Mesenchymal stem cell (in vitro differentiated cells and primary cell): ENCODE measurements at places on chromosomes 1 and 21.

DNA sequence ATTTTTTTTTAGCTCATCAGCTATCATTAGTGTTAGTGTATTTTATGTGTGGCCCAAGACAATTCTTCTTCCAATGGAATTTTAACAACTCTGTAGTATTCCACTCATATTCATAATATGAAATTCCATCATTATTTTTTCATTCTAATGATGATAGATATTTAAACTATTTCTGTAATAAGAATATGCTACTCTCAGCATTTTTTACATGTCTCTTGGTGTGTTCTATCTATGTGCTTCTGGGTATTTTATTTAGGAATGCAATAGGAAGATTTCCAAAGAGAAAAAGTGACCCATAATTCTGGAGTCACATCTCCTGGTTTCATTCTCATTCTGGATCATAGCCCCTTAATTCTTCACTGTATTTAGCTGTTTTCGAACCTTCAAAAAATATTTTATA lies 109.5 kb downstream of the LRRC53 start:
- no peaks in the 10 kb centered on the region for H3K27me3 ChIP-seq
- H3K4me3 ChIP-seq = no peak overlapping the region
- H3K36me3 ChIP-seq = no peaks in the 10 kb centered on the region
- H3K27ac ChIP-seq = no peak overlapping the region
- H3K4me1 ChIP-seq = no peaks in the 10 kb centered on the region

DNA sequence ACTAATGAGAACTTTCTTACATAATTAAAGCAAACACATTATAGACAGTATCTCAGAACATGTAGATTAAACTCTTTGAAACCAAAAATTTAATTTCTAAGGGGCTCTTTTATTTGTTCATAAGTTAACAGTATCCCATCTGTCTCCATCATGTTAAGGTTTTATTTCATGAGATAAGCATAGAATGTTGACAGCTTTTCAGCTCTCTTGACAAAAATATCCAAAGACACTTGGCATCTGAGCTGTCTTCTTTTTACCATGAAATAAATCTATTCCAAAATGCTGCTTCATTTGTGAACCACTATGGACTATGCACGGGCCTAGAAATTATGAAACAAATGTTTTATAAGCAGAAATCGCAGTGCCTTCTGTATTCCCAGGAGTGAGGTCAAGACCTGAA lies 45.2 kb downstream of the SCYL3 start:
- DNase-seq = no peak
- H3K27ac ChIP-seq = no peak overlapping the region
- H3K4me3 ChIP-seq = no peak overlapping the region
- no peaks in the 10 kb centered on the region for H3K27me3 ChIP-seq
- no peaks in the 10 kb centered on the region for H3K4me1 ChIP-seq

DNA sequence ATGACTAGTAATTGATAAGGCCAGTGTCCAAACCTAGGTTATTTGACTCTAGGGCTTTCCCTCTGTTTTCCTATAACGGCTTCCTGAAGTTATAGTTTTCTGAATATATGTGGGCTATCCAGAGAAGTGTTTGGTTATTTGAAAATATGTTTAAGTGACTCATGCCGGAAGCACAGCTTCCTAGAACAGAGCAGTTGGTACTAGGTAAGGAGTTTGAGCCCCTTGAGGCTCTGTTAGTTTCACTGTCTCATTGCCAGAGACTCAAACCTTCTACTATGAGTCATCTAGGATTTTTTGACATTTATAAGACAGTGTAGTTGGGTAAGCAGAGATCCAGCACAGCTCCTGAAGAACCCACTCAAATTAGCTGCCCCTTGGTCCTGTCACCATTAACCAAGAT lies 27.1 kb upstream of the LEPR start:
- DNase-seq = peak; percentile 58
- peaks cover 2% of the 10 kb centered on the region for H3K4me1 ChIP-seq
- no peak overlapping the region for H3K4me3 ChIP-seq
- H3K27ac ChIP-seq = peak overlapping the region; percentile 15

- H3K27ac ChIP-seq = peak overlapping the region; percentile 13
- peaks cover 4% of the 10 kb centered on the region for H3K27me3 ChIP-seq
- peaks cover 25% of the 10 kb centered on the region for H3K36me3 ChIP-seq
- H3K4me3 ChIP-seq = no peak overlapping the region
These were observed 3.1 kb downstream of the SMIM1 start for GRCh38 chr1:3775490-3776230.

DNA sequence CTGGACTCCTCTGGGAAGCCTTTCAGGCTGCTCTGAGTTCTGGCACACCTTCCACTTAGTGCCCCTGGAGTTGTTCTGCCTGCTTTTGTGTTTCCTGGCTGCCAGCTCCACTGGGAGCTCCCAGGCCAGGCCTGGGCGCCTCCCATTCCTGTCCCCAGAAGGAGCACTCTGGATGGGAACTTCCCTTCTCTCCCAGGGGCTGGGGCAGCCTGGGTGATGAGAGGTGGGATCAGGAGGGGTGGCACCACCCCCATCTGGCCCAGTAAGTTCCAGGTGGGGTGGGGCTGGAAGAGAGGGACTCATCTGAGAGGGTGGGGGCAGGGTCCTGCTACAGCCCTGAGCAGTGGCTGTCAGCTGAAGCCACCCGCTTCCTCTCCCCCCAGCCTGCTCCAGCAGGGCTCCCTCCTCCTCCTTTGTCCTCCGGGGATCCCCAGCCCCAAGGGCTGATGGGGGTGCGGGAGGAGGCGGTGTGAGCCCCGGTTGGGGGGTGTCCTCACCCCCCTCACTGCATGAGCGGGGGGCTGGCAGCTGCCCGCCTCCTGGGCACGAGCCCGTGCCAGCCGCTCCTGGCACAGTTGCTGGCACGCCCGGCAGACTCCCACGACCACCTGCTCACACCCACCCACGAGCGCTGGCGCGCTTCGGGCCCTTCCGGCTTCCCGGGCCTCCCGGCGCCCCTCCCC lies 4.7 kb downstream of the FOXO6 start:
- peaks cover 29% of the 10 kb centered on the region for H3K4me1 ChIP-seq
- H3K36me3 ChIP-seq = no peaks in the 10 kb centered on the region
- peaks cover 76% of the 10 kb centered on the region for H3K27me3 ChIP-seq
- DNase-seq = no peak
- H3K27ac ChIP-seq = no peak overlapping the region
- H3K4me3 ChIP-seq = peak overlapping the region; percentile 43

DNA sequence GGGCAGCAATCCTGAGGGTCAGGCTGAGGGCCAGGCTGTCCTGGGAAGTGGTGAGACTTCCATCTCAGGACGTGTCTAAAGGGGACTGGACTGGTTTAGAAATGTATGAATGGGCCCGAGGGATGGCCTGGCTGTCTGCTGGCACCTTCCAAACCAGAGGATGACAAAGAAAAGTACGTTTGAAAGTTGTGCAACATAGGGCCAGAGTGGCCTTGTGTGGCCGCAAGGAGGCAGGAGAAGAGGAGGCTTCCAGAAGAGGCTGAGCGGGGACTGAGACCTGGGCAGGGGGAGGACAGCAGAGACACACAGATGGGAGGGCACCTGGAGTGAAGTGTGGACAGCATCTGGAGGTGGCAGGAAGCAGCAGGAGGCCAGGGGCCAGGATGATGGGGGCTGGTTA lies 2.6 kb upstream of the SYTL1 start:
- DNase-seq = no peak
- no peak overlapping the region for H3K27ac ChIP-seq
- H3K4me1 ChIP-seq = peaks cover 33% of the 10 kb centered on the region
- no peaks in the 10 kb centered on the region for H3K27me3 ChIP-seq
- no peak overlapping the region for H3K4me3 ChIP-seq
- peaks cover 38% of the 10 kb centered on the region for H3K36me3 ChIP-seq

GRCh38 chr1:201094832-201095231 lies 17.4 kb downstream of the CACNA1S start:
- DNase-seq = no peak
- no peak overlapping the region for H3K4me3 ChIP-seq
- no peaks in the 10 kb centered on the region for H3K4me1 ChIP-seq
- H3K27ac ChIP-seq = no peak overlapping the region
- peaks cover 30% of the 10 kb centered on the region for H3K27me3 ChIP-seq

DNA sequence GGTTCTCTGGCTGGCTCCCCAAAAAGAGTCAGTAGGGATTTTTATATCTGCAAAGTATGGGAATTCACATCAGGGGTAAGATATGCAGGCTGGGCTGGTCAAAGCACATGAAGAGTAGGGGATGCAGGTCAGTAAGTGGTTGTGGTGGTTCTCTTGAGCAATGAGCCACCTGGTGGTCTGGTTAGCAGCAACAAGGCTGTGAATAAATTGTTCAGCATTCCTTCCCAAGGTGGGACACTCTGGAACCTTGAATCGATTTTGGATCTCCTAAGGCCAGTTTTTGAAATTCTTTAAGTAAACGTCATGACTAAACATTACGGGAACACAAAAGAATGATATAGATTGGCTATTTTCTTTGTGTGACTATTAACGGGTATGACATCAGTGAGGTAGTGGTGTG lies 563.0 kb upstream of the NEGR1 start:
- no peak overlapping the region for H3K27ac ChIP-seq
- no peaks in the 10 kb centered on the region for H3K36me3 ChIP-seq
- no peaks in the 10 kb centered on the region for H3K27me3 ChIP-seq
- no peaks in the 10 kb centered on the region for H3K4me1 ChIP-seq
- peak; percentile 2 for DNase-seq
- no peak overlapping the region for H3K4me3 ChIP-seq

GRCh38 chr21:45786660-45787059 lies 143.1 kb downstream of the PCBP3 start:
- peaks cover 5% of the 10 kb centered on the region for H3K27me3 ChIP-seq
- no peak overlapping the region for H3K27ac ChIP-seq

DNA sequence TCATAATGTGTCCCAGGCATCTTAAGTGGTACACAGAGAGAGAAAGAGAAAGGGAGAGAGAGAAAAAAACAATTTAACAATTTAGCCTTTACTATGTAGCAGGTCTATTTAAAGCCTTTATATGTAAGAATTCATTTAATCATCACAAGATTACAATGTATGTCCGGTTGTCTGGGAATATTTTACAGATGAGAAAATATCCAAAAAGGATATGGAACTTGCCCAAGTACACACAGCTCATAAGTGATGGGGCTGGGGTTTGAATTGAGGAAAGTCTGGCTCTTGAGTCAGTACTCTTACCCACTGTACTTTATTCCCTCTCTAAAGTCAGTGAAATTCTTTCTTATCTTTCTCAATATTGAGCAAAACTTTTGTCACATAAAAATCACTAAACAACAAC lies 104.6 kb downstream of the LYPLAL1 start:
- DNase-seq = no peak
- H3K27me3 ChIP-seq = no peaks in the 10 kb centered on the region
- no peak overlapping the region for H3K4me3 ChIP-seq
- no peaks in the 10 kb centered on the region for H3K4me1 ChIP-seq
- H3K27ac ChIP-seq = no peak overlapping the region
- no peaks in the 10 kb centered on the region for H3K36me3 ChIP-seq

GRCh38 chr1:29933067-29933466 lies 696.7 kb downstream of the PTPRU start:
- DNase-seq = no peak
- no peak overlapping the region for H3K4me3 ChIP-seq
- no peaks in the 10 kb centered on the region for H3K4me1 ChIP-seq
- H3K36me3 ChIP-seq = no peaks in the 10 kb centered on the region
- no peak overlapping the region for H3K27ac ChIP-seq

DNA sequence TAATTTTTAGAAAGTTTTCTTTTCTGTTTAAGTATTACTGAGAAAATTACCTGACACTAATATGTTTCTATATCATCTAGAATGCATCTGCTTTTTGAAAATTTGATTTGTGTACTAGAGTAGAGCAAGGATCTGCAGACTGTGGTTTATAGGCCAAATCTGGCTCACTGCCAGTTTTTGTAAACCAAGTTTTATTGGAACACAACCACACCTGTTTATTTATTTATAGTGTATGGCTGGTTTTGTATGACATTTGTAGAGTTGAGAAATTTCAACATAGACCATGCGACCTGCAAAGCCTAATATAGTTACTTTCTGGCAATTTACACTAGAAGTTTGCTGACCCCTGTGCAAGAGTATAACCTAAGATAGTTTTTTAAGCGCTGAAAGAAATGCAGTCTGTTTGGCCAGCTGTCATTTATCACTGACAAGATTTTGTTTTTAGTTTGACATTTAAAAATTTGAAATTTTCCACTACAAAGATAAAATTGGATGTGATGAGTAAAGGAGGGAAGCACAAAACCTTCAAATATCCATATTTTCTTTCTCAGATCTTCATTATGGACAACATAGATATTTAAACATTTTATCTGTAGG lies 36.1 kb upstream of the CACYBP start:
- no peak for DNase-seq
- peaks cover 4% of the 10 kb centered on the region for H3K4me1 ChIP-seq
- no peaks in the 10 kb centered on the region for H3K36me3 ChIP-seq
- no peak overlapping the region for H3K4me3 ChIP-seq

DNA sequence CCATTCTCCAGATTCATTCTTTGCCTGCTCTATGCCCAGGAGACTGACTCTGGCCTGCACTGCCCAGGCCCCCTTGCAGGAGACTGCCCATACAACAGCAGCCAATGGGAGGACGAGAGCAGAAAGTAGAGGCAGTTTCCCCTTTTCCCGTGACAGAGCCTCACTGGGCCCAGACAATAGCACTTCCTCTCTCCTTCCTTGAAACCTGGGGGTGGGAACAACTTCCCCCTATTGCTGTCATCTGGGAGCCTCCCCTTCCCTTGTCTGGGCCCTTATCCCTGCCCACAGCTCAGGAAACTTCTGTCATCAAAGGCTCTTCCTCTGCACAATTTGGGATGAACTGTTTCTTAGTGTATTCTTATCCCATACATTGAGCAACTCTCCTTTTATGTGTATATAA lies 60.8 kb upstream of the KCNJ15 start:
- DNase-seq = no peak
- no peaks in the 10 kb centered on the region for H3K27me3 ChIP-seq
- no peaks in the 10 kb centered on the region for H3K4me1 ChIP-seq
- H3K36me3 ChIP-seq = no peaks in the 10 kb centered on the region

DNA sequence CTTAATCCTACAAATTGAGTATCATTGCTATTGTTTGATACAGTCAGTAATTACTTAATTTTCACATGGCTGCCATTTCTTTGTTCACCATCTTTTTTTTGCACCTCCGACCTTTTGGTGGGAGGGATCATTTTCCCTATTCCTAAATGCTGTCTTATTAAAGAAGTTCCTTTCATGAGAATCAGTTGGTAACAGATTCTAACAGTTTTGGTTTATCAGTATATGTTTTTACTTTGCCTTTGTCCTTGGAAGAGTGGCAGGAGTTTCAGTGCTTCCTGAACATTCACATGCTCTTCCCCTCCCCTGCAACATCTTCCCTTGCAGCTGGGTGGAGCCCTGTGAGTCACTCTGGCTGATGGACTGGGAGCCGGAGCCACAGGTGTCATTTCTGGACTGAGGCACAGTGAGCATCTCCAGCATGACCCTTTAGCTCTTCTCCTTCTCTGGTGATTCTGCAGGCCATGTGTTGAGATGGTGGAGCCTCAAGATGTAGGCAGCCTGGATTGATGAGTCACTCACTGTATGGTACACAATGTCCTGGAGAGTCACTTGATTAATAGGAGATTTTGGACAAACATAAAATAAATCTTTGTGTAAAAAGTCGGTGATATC lies 217.7 kb downstream of the URB2 start:
- H3K27ac ChIP-seq = no peak overlapping the region
- H3K4me1 ChIP-seq = peaks cover 1% of the 10 kb centered on the region
- DNase-seq = peak; percentile 60
- H3K4me3 ChIP-seq = no peak overlapping the region
- peaks cover 14% of the 10 kb centered on the region for H3K27me3 ChIP-seq

- H3K27me3 ChIP-seq = no peaks in the 10 kb centered on the region
- peaks cover 50% of the 10 kb centered on the region for H3K36me3 ChIP-seq
- no peak overlapping the region for H3K4me3 ChIP-seq
These were observed 4.9 kb upstream of the ATXN7L2 start for GRCh38 chr1:109478806-109479205.

GRCh38 chr1:45442272-45442671 lies 48.7 kb downstream of the TESK2 start:
- no peak overlapping the region for H3K4me3 ChIP-seq
- H3K27ac ChIP-seq = no peak overlapping the region
- H3K27me3 ChIP-seq = no peaks in the 10 kb centered on the region
